Lower lobe of right lung (tissue), 2 donors: ENCODE measurements at places on chromosomes 5 and 9. TPM values are rescaled to one million over a fixed set of nuclear protein-coding genes. Genes with fewer than 3 reads are reported as not detected.

DNA sequence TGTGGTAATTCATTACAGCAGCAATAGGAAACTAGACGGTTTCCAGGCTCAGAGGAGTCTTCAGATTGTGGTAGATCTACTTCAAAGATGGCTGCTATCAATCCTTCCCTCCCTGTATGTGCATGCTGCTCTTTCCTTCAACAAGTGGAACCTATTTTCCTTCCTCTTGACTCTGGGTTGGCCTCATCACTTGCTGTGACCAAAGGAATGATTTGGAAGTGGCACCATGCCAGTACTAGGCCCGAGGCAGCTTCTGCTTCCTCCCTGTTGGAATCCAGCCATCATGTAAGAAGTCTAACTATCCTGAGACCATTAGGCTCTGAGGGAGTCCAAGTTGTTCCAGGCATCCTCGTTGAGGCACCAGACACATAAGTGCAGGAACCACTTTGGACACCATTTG, 46.5 kb upstream of the MCTP1 start:
- DNase-seq: no peak

- no peak for DNase-seq
Observed at GRCh38 chr5:111691914-111692313, 65.1 kb downstream of the NREP start.

DNA sequence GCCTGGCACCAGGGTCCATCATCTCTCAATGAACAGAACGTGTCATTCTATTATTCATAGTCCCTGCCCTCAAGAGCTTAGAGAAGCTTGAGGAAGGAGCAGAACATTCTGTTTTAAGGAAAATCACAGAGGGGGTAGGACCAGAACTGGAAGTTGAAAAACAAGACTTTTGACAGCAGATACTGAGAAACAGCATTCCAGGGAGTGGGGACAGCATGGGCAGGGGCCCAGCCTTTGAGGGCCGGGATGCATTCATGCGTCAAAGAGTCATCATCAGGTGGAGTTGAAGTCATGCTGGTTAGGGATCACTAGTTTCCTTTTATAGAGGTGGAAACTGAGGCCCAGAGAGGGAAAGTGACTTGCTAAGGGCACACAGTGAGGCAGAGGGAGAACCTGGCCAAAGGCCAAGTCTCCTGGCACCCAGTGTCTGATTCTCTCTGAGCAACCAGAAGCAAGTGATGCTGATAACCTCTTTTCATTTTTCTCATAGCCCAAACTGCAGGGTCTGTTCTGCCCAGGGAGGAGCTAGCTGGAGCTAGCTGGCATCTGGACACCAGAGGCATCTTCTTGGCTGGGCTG, 41.5 kb upstream of the STXBP1 start:
- DNase-seq: no peak

GRCh38 chr5:33927685-33928084, 8.5 kb upstream of the RXFP3 start:
- DNase-seq: no peak

DNA sequence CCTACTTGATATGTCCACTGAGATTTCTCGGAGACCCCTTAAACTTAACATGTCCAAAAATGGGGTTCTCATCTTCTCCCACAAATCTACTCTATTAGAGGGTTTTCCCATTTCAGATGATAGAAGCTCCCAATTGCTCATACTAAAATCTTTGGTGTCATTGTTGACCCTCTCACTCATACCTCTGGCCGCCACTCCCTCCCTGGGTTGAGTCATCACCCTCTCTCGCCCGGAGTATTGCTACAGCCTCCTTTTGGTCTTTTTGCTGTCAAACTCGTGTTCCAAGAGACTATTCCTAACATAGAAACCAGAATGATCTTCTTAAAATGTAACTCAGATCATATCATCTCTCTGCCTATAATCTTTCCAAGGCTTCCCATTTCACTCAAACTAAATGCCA, 91.0 kb upstream of the GNAQ start:
- DNase-seq: no peak

DNA sequence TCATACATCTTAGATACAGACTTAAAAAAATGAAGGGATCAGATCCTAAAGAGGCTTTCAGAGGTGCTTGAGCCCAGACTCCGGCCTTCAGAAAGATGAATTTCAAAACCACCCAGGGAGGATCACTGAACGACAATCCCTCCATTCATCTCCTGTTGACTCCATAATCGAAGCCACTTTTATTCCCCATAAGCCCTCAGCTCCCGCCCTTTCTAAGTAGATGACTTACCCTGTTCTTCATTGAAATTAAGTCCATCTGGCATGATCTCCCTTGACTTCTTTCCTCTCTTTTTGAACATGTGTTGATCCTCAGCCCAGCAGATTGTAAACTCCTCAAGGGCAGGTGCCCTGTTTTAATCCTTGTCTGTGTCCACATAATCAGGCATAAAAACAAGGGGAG, 50.8 kb upstream of the ASTN2 start:
- DNase-seq: no peak

DNA sequence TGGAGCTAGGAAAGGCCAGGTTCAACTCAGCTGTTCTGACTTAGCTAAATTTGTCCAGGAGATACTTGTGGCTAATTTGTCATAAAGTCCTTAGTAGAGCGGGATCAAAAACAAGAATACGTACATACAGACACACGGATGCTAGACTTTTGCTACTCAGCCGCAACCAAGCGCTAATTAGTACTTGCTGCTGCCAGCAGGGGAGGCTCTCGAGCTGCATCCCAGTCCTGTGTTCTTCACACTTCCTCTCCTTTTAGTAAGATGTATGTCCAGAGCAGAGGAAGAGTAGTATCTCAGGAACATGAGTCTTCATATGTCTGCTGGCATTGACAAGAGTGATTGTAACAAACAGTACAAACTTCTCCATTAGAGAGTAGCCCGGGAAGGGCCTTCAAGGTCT, 58.3 kb downstream of the CYFIP2 start:
- DNase-seq: no peak

DNA sequence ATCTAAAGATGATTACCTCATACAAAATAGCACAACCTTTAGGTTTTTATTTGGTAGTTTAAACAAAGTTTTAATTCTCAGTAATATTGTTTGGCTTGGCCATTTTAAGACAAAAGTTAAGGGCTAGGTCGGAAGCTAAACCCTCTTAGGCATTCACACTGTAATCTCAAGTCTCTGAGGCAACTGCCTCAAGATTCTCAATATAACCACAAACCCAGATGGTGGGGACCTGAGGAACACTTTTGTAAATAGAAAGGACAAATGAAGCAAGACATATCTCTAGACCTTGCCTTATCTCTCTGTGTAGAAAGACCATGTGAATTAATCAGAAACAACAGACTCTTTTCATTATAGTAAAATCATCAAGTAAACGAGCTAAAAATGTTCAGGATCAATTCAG, 500.2 kb upstream of the CDH6 start:
- DNase-seq: no peak

- DNase-seq: no peak
Observed at GRCh38 chr9:106127776-106128175, 433.4 kb downstream of the TMEM38B start.

- DNase-seq: no peak
Observed at GRCh38 chr9:113620377-113621161, 157.0 kb downstream of the RGS3 start.

DNA sequence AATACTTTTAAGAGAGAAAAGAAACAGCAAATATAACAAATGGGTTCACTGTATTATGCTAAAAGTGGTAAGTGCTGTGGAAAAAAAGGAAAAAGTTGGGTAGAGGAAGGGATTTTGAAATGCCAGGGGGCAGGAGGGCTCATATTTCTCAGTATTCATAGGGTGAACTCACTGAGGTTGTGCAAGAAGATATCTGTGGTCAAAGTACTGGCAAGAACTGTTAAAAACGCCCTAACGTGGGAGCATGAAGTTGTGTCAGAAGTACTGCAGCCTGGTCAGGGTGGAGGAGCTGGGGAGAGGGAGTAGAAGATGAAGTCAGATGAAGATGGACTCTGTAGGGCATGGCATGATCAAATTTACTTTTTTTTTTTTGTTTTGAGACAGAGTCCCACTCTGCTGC, 31.2 kb upstream of the SLC28A3 start:
- DNase-seq: no peak

DNA sequence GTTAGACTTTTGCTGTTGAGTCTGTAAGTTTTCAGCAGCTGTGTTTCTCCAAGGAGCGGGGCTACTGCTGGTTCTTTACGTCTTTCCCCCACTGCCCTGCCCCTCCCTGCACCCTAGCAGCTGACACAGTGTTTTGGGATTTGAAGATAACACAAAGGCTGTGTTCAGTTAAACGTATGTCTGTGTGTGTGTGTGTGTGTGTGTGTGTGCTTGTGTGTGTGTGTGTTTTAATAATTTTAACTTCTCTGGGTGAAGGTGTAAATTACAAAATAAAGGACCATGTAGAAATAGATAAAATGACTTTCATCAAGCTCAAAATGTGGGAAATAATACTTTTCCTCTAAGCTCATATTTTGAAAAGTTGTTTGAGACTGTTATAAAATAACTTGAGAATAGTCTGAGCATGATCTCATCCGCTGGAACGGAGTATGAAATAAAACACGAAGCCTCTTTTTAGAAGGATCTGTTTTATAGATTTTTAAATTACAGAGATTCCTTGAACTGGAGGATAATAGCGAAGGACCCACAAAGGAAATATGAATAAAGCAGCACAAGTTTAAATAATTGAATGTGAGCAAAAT, 10.9 kb downstream of the ABL1 start:
- no peak for DNase-seq

- DNase-seq: no peak
Observed at GRCh38 chr9:107273634-107274033, 9.4 kb upstream of the RAD23B start.

DNA sequence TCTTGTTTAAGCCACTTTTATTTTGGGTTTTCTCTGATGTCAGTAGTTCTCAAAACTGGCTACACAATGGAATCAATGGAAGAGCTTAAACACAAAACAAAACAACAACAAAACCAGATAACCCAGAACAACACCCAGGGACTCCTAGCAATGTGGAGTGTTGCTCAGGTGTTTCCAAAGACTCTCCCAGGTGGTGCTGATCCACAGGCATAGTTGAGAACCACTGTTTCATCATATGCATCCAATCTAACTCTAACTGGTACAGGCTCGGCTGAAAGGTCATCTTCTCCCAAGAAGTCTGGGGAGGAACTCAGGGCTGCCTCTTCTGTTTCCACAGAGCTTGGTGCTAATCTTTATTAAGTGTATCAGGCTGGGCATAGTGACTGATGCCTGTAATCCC, 5.4 kb upstream of the ALDH1B1 start:
- no peak for DNase-seq

DNA sequence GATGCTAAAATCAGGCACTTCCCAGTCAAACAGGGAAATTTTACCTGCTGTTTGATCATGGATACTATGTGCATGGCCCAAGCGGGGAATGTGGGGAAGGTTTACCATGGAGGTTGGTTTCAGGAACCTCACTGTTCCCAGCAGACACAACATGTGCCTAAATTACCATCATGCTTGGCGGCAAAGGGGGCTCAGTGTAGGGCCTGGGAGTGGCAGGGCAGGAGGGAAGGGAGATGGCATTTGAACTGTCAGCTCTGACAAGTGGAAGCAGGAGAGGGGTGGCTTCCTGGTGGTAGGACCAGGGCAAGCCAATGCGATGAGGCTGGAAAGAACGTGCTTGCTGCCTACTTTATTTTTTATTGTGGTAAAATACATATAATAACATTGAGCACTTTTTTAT, 71.7 kb upstream of the SLC25A51 start:
- no peak for DNase-seq

DNA sequence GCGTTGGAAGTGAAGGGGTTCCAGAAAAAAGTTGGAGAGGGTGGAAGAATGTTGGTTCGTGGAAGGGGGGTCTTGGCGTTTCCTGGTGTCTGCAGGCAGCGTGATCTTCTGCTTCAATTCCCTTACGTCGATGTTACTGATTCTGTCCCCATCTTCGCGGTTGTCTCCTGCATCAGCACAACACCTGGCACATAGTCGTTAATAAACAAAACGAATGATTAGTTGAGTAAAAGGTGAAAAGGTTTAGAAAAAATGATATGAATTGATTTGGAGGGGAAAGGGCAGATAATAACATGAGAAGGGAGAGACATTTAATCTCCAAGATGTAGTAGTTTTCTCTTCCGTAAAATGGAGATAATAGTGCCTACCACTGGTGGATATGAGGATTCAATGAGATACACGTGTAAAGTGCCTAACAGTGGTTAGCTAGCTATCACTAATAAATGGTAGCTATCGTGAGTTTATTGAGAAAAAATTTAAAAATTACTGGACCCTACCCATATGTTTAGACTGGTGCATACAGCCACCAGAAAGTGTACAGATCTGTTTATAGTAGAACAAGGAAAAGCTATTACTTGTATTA, 556 bp downstream of the MTREX start:
- DNase-seq: no peak

- DNase-seq: no peak
Observed at GRCh38 chr9:137030006-137030405, 1.9 kb downstream of the FUT7 start.

DNA sequence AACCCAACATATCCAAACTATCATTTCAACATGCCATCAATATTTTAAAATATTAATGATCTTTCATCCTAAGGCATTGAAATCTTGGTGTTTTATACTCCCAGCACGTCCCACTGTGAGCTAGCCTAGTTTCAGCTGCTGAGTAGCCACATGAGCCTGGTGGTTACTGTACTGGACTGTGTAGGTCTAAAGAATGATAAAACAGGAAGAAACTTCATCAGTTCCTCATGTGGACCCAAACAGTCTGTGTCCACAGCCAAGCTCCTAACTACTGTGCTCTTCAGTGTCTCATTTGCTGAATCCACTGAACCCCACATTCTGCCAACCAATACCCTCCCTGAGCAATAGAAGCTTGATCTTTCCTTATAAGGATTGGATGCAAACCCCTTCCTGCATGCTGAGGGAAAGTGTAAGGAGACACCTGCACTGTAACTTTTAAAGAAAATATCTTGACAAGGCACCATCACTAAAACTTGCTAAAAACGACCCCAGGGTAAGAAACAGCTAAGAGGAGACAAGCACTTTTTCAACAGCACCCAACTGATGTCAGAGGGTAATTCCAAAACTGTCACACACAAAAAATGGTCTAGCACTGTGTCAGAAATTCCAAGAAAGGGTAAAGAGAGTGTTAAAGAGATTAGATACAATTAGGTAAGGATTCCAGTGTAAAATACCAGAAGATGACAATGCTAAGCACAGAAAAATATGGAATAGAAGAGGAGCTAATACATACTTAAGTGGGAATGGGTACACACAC, 126.9 kb downstream of the SPOCK1 start:
- DNase-seq: no peak

GRCh38 chr5:53006911-53007890, 18.0 kb downstream of the ITGA2 start:
- no peak for DNase-seq

Gene GPR107
- total RNA-seq: 43.0 TPM

Gene ADRB2
- 26.4 TPM for total RNA-seq

Gene IFNA7
- not detected for total RNA-seq

Gene SPATA31A3
- not detected for total RNA-seq

Gene LRRTM2
- 0.30 TPM for total RNA-seq

Gene AGXT2
- total RNA-seq: not detected

Gene SPAAR
- total RNA-seq: 11.9 TPM

Gene FIBCD1
- 1.3 TPM for total RNA-seq

Gene CDC20B
- 0.24 TPM for total RNA-seq
